ENCODE measurements at places on chromosomes 2 and 18.

DNA sequence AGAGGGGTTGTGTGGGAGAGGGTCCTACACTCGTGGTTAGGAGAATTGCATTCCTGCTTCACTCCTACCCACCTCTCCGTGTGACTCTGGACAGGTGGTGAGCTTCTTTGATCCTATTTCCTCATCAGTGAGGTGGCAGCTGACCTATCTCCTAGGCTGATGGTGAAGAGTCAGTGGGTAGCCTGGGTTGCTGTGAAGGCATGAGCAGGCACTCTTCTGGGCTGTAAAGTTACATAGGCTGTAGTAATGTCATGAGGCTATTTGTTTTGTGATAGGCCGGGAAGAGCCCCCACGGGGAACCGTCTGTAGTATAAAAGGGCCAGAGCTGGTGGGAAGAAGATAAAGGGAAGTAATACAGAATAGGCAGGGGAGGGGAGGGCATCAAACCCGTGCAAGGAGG is 83.8 kb downstream of the TMEM247 start:
- no peak for DNase-seq

GRCh38 chr2:20027260-20027677 is 14.8 kb upstream of the MATN3 start:
- no peak for DNase-seq

- peak; percentile 62 for DNase-seq
Measured at GRCh38 chr2:235026649-235027557, 75.1 kb downstream of the SH3BP4 start.

GRCh38 chr2:187093771-187094412 is 244.9 kb upstream of the ZSWIM2 start:
- DNase-seq: peak; percentile 32

GRCh38 chr2:39511605-39512433 is 74.7 kb upstream of the MAP4K3 start:
- DNase-seq: no peak

- DNase-seq: no peak
Measured at GRCh38 chr2:239816576-239817467, 208.3 kb downstream of the NDUFA10 start.
